Retina (tissue), 1 donor: ENCODE measurements at places on chromosomes 2 and 18.

- DNase-seq = no peak
These were observed 776.1 kb upstream of the RAB6C start for GRCh38 chr2:129203331-129203730.

- no peak for DNase-seq
These were observed 11.0 kb downstream of the MAP3K20 start for GRCh38 chr2:173086518-173087213.

DNA sequence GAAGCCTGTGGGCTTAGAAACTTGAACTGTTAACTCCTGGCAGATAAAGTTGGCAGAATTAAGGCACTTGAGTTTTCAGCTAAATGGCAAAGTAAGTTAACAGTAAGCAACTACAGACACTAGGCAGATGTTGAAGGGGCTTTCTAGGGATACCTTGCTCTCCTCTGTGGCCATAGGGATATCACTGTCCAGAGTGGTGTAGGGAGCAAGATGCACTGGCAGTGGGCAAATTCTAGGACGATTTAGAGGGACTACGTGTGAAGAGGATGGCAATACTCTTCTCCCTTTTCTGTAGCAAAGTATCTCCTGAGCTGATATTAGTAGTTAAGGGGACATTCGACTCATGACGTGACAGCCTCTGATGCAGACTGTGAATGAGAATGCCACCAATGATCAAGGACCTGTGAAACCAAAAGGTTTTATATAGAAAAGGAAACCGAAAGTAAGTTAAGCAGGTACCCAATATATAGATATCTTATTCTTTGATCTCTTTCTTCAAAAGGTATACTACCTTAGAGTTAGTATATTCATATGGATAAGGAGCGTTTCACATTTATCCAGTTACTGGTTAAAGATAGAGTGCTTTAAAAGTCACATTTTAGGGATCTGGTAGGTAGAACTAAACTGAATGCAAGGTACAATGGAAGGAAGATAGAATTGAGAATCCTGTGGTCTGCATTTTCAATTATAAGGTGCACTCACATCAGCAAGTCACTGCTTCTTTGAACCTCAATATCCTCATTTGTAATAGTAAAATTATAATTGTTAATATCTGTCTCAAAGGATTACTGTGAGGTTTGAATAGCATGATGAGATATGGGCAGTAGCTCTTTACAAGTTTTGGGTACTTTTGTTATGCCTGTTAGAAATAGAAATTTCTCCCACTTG, 106.4 kb downstream of the KCNH7 start:
- DNase-seq = no peak

DNA sequence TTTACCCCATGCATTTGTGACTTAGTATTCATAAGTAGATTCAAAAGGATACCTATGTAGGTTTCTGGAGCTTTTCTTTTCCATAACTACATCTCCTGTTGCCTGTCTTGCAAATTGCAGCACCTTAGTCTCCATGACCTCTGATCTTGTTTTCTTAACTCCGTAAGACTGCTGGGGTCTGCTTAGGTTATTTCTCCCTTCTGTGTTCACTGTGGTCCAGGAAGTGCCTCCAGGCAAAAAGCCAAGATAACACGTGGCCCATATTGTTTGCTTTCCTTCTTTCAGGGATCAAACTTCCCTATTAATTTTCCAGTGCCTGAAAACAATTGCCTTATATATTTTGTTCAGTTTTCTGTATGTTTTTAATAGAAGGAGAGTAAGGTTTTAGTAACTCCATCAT, 86.4 kb downstream of the GCA start:
- no peak for DNase-seq

GRCh38 chr2:84395820-84396219, 63.3 kb downstream of the SUCLG1 start:
- no peak for DNase-seq

- DNase-seq = no peak
These were observed 989.7 kb upstream of the CRIM1 start for GRCh38 chr2:35365859-35366258.

- no peak for DNase-seq
These were observed 10.4 kb upstream of the GATA6 start for GRCh38 chr18:22159014-22159413.
